ENCODE measurements at places on chromosomes 3 and 15.

- H3K36me3 ChIP-seq: no peaks in the 10 kb centered on the region
- no peak overlapping the region for H3K27ac ChIP-seq
- H3K4me3 ChIP-seq: no peak overlapping the region
Observed at GRCh38 chr3:29557825-29558224, 277.0 kb downstream of the RBMS3 start.

DNA sequence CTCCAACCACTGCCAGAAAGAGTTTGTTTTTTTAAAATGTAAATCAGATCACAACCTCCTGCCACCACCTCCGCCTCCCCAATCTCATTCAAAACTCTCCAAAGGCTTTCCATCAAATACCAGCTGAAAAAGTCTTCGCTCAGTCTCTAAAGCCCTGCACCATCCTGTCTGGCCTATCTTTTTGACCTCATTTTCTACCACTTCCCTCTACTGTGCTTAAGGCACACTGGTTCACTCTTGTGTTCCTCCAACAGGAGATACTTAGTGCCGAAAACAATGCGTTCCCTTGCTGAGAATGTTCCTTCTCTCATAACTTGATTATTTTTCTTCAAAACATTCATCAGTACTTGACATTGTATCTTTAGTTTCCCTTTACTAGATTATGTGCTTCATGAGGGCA is 3.5 kb downstream of the BTBD1 start:
- peaks cover 15% of the 10 kb centered on the region for H3K4me1 ChIP-seq
- no peaks in the 10 kb centered on the region for H3K27me3 ChIP-seq
- no peak overlapping the region for H3K27ac ChIP-seq
- H3K4me3 ChIP-seq: no peak overlapping the region

- H3K27ac ChIP-seq: no peak overlapping the region
- no peak for DNase-seq
- no peak overlapping the region for H3K4me3 ChIP-seq
- H3K4me1 ChIP-seq: peaks cover 12% of the 10 kb centered on the region
- H3K27me3 ChIP-seq: no peaks in the 10 kb centered on the region
Observed at GRCh38 chr15:78880813-78881212, 8.1 kb downstream of the MORF4L1 start.

DNA sequence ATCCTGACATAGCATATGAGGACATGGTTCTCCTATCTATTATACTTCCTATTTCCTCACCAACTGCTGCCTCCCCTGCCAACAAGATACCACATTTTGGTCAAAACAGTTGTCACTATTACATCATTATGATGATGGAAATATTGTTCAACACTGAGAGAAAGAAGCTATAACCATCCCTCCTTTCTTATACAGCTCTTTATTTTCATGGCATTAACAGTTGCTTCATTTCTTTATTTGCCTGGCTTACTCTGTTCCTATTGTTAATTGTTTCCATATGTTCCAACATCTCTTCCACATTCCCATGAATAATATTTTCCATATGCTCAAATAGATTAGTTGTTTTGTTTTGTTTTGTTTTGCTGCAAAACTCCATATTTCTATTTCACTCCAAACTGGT is 40.8 kb upstream of the FILIP1L start:
- no peak overlapping the region for H3K27ac ChIP-seq
- no peak overlapping the region for H3K4me3 ChIP-seq
- DNase-seq: no peak

DNA sequence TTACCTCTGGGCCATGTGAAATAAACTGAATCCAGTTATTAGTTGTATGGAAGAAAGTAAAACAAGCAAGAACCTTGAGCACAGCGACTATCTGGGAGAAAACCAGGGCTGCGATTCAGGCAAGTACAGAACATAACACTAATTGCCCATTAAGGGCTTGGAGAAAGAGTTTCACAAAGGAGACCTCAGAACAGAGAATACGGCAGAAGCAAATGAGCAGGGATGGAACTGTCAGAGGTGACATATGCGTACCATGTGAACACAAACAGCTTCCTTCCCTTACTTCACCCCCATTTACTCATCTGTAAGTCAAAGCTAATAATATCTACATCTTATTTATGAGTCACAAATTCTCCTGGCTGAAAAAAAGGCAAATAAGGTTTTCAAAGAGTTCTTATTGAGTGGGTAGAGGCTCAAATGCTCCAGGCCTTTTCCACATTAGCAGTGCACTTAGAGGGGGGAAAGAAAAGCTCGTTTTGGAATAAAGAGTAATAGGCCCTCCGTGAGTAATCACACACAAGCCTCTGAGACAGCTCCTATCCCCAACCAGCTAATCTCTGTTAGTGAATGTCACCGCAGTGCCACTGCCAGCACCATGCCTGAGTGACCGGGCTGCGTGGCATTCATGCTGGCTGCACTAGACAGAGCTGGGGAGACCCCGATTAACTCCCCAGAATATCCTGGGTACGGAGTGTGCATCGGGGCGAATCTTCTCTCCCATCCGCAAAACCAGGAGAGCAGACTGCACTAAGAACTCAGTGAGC is 2.6 kb downstream of the PCSK6 start:
- no peak overlapping the region for H3K27ac ChIP-seq
- no peaks in the 10 kb centered on the region for H3K4me1 ChIP-seq
- H3K4me3 ChIP-seq: no peak overlapping the region
- DNase-seq: no peak
- H3K36me3 ChIP-seq: no peaks in the 10 kb centered on the region

- DNase-seq: no peak
- no peaks in the 10 kb centered on the region for H3K4me1 ChIP-seq
- no peaks in the 10 kb centered on the region for H3K27me3 ChIP-seq
Observed at GRCh38 chr3:99823723-99824711, 6.4 kb downstream of the CMSS1 start.

GRCh38 chr3:33061782-33062181 is 35.2 kb downstream of the GLB1 start:
- no peaks in the 10 kb centered on the region for H3K27me3 ChIP-seq
- no peaks in the 10 kb centered on the region for H3K36me3 ChIP-seq
- H3K4me1 ChIP-seq: no peaks in the 10 kb centered on the region
- H3K27ac ChIP-seq: no peak overlapping the region
- no peak overlapping the region for H3K4me3 ChIP-seq

DNA sequence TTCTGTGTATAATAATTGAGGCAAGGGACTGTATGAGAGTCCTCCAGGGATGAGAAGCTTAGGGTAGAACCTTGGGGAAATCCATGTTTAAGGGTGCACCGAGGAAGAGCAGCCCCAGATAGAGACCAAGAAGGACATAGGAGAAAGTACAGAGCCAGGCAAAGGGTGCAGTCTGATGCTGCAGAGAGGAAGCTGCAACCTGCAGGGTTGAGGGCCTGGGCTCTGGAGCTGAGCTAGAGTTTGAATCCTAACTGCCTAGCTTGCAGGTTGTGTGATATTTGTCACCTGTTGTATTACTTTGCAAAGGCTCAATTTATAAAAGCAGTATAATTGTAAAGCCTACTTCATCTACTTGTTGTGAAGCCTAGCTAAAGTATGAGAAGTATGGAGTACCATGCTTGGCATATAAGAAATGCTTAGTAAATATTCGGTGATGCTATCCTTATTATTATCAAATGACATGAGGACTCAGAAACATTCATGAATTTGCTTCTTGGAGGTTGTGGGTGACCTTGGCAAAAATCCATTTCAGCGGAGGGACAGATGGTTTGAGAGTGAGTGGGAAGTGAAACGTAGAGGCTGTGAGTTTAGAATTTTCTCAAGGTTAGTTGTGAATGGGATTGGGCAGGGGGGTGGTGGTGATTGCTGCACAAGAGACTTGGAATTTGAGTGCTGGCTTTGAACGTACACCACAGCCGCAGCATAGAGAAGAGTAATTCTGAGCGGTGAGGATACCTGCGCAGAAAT is 43.8 kb downstream of the PLCL2 start:
- DNase-seq: no peak
- H3K27ac ChIP-seq: no peak overlapping the region
- no peaks in the 10 kb centered on the region for H3K27me3 ChIP-seq
- H3K4me1 ChIP-seq: peaks cover 11% of the 10 kb centered on the region
- H3K4me3 ChIP-seq: no peak overlapping the region
- no peaks in the 10 kb centered on the region for H3K36me3 ChIP-seq

- no peak overlapping the region for H3K4me3 ChIP-seq
- DNase-seq: peak; percentile 81
- peaks cover 19% of the 10 kb centered on the region for H3K4me1 ChIP-seq
- no peaks in the 10 kb centered on the region for H3K27me3 ChIP-seq
- peak overlapping the region; percentile 36 for H3K27ac ChIP-seq
Observed at GRCh38 chr15:90191794-90192509, 9.2 kb upstream of the SEMA4B start.

- no peak overlapping the region for H3K4me3 ChIP-seq
- H3K36me3 ChIP-seq: no peaks in the 10 kb centered on the region
- no peak overlapping the region for H3K27ac ChIP-seq
- no peak for DNase-seq
Observed at GRCh38 chr3:187544326-187544725, 125.9 kb downstream of the SST start.

DNA sequence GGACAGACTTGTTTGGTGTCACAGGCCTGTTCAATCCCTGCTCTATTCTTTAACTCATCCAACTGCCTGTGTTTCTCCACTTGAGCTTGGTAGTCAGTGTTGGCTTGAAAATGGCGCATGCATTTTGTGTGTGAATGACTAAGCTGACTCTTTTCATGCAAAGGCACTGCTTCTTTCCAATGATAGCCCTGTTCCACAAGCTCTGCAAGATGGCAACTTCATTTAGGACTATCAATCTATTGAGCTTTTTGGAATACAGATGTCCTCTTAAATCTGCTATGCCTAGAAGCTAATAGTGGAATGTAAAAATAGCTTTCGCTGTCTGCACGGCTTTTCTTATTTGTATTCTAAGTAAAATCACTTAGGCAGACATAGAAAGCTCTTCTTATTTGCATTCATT is 33.6 kb upstream of the SYNPR start:
- no peak overlapping the region for H3K4me3 ChIP-seq
- no peak overlapping the region for H3K27ac ChIP-seq
- H3K27me3 ChIP-seq: no peaks in the 10 kb centered on the region
- H3K4me1 ChIP-seq: no peaks in the 10 kb centered on the region
- no peak for DNase-seq
- H3K36me3 ChIP-seq: no peaks in the 10 kb centered on the region

DNA sequence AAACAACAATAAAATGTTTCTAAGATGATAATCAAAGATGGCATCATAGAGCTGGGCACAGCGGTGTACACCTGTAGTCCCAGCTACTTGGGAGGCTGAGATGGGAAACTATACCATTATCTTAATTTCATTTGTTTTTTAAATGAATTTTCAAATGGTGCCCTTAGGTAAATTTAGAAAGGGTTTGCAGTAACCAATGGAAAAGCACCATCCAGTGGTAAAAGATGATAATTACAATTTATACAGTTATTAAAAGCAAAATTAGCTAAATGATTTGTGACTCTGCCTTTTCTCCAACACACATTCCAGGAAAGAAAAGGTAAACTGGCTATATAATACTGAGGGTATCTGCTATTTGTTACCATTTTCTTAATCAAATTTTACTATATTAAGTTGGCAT is 14.4 kb upstream of the ANKRD28 start:
- no peak overlapping the region for H3K4me3 ChIP-seq
- H3K36me3 ChIP-seq: no peaks in the 10 kb centered on the region
- no peak for DNase-seq
- H3K4me1 ChIP-seq: peaks cover 3% of the 10 kb centered on the region
- no peak overlapping the region for H3K27ac ChIP-seq

DNA sequence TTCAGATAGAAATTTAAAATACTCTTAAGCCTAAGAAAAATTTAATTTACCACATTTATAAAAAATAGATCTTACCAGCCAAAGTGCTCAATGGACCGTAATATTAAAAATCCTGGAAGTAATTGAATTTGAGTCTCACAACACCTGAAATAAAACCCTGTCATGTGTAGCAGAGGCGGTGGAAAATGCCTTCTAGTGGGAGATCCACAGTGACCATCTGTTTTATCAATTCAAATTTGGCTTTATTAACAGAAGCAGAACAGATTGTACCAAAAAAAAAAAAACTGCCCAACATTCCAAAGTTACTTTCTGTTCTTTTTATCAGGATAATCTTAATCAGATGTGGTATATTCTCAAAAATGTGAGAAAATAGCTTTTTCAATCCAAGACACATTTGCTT is 71.7 kb downstream of the DMXL2 start:
- no peak overlapping the region for H3K4me3 ChIP-seq
- no peaks in the 10 kb centered on the region for H3K4me1 ChIP-seq
- H3K27ac ChIP-seq: no peak overlapping the region

GRCh38 chr3:134323966-134324962 is 50.0 kb downstream of the AMOTL2 start:
- H3K36me3 ChIP-seq: no peaks in the 10 kb centered on the region
- H3K4me3 ChIP-seq: no peak overlapping the region
- no peak for DNase-seq
- H3K27ac ChIP-seq: no peak overlapping the region
- H3K4me1 ChIP-seq: peaks cover 12% of the 10 kb centered on the region
- H3K27me3 ChIP-seq: no peaks in the 10 kb centered on the region

DNA sequence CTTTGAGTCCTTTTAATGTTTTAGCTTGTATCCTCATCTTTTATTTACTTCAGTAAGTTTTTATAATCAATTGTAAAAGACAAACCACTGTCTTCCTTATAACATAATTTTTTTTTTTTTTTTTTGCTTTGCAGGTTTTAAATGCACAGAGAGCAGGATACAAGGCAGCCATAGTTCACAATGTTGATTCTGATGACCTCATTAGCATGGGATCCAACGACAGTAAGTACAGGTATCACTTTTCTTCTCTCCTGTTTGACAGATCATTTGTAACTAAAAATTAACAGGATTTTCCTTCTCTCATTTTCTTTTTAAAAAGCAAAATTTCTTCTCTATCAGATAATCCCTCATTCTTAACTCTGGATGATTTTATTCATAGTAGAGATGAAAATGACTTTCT is 75.4 kb downstream of the PFN2 start:
- H3K27ac ChIP-seq: no peak overlapping the region
- H3K4me1 ChIP-seq: no peaks in the 10 kb centered on the region
- H3K36me3 ChIP-seq: no peaks in the 10 kb centered on the region
- no peak overlapping the region for H3K4me3 ChIP-seq

DNA sequence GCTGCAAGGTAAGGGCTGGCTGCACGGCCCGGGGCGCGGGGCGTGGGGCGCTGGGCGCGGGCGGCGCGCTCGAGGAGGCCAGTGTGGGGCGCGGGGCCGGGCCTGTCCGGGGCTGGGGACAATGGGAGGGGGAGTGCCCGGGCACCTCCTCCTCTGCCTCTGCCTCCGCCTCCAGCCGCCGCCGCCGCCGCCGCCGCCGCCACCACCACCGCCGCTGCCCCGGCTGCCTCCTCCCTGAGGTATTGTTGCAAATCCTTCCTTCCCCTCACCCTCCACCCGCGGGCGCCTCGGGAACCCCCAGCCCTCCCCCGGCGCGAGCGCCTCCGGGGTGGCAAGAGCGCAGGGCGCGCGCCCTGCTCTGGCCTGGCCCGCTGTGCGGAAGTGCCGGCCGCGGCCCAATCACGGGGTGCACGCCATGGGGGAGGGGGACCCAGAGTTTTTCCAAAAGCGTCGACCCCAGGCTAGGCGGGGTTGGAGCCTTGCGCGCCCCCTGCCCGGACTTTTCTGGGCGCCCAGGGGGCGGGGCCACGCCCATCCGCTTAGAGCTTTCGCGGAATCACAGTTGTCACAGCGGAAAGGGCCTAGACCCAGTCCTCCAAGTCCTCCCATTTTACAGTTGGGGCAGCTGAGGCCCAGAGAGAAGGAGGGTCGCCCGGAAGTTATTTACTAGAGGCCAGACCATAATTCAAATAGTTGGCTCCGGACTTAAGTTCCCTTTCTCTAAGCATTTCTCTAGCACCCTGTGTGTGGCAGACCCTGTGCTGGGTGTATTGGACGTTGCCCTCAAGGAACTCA is at the start of gene LPP:
LPP (plus strand) TSS at position 144 of the 795 bp plus-strand sequence. CDS start 251,964 bp downstream, outside the sequence.
- peak within 1 kb of the TSS; percentile 70 for H3K4me3 ChIP-seq
- H3K27me3 ChIP-seq: no peaks in the 10 kb centered on the region
- DNase-seq: peak; percentile 59
- H3K36me3 ChIP-seq: no peaks in the 10 kb centered on the region

- DNase-seq: no peak
- H3K4me1 ChIP-seq: no peaks in the 10 kb centered on the region
- H3K27ac ChIP-seq: no peak overlapping the region
- H3K27me3 ChIP-seq: no peaks in the 10 kb centered on the region
Observed at GRCh38 chr15:64542091-64542490, 81.7 kb downstream of the ZNF609 start.
